Activated CD8-positive, alpha-beta memory T cell treated with anti-CD3 and anti-CD28 coated beads for 24 hours (primary cell): ENCODE measurements at places on chromosomes 12 and 14.
A peak's percentile ranks its signal among the peaks of the same experiment; 100 is the strongest.

GRCh38 chr12:6730169-6730568, 6.3 kb downstream of the COPS7A start:
- DNase-seq = no peak

DNA sequence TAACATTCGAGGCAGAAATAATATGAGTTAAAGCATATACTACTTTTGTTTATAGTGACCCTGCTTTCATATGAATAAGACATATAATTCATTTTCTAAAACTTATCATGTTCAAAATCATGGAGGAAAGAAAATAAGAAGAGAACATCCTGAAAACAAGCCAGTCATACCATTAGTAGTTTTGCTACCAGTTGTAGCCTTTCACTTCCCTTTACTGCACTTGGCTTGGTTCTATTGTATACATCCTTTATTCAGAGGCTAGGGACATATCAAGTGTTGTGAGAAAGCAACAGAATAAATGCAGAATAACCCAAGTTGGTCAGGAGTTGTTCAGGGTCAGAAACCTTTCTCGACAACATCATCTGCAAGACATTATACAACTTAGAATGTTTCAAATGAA, 598.7 kb downstream of the SOX5 start:
- no peak for DNase-seq

DNA sequence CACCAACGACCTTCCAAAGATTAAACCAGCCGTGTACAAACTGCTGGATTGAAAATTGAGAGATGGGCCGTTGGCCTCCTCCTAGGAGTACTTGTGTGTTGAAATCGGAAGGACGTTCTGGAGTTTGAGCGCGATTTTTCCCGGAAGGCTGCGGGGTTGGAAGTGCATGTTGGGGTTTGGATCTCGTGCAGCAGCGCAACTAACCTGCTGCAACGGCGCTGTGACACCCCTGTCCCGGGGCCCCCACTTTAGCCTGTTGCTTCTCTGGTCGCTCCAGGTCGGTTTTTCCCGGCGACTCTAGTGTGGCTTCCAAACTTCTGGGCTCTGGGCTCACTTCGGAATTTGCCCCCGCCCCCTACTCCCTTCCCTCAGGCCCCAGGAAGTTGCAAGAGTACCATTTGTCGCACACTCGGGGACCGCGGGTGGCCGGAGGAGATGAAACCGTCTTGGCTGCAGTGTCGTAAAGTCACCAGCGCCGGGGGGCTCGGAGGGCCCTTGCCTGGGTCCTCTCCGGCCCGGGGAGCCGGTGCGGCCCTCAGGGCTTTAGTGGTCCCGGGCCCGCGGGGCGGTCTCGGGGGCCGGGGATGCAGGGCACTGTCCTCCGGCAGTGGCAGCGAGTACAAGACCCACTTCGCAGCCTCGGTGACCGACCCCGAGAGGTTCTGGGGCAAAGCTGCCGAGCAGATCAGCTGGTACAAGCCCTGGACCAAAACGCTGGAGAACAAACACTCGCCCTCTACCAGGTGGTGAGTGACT, at the start of gene ACSS3:
TSS of gene ACSS3 (plus strand) at position 394 of the 756 bp plus-strand sequence. CDS start at position 436, 42 bp downstream.
- DNase-seq = no peak

DNA sequence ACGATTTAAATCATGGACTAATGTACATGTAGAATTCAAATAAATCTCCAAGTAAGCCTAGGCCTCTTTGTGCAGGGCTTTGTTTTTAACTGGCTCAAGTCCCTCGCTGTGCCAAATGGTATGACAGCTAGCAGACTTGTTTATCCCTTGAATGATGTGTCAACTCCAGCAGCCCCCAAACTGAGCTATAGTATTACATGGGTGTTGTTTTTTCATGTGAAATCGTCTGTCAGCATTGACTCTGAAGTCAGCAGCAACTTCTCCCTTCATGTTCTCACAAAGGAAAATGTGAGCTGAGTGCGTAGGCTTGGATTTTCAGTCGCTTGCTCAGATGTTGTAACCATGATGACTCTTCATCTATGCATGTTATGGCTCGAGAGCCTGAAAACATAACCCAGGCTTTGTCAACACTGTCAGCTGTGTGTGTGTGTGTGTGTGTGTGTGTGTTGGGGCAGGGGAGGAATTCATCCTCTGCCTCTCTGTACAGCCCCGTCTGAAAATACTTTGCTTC, 73.3 kb downstream of the PTHLH start:
- no peak for DNase-seq

- no peak for DNase-seq
These were observed 22.3 kb downstream of the ATG14 start for GRCh38 chr14:55389330-55389729.

GRCh38 chr12:130592641-130593040, 123.5 kb downstream of the RIMBP2 start:
- no peak for DNase-seq

DNA sequence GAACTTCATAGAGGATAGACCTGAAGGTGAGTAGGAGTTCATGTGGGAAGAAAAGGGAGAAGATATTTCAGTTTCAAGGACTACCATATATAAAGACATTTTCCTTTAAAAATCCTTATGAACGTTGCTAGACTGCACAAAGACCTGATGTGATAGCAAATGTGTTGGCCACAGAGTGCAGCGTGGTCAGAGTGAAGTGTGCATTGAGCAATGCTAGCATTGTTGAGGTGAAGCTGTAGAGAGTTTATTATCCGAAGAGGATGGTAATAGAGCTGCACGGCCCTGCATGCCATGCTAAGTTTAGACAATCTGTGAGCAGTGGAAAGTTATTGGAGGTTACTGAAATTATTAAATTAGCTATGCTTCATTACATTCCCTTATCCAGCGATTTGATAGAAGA, 413.0 kb downstream of the CCDC91 start:
- DNase-seq = no peak

DNA sequence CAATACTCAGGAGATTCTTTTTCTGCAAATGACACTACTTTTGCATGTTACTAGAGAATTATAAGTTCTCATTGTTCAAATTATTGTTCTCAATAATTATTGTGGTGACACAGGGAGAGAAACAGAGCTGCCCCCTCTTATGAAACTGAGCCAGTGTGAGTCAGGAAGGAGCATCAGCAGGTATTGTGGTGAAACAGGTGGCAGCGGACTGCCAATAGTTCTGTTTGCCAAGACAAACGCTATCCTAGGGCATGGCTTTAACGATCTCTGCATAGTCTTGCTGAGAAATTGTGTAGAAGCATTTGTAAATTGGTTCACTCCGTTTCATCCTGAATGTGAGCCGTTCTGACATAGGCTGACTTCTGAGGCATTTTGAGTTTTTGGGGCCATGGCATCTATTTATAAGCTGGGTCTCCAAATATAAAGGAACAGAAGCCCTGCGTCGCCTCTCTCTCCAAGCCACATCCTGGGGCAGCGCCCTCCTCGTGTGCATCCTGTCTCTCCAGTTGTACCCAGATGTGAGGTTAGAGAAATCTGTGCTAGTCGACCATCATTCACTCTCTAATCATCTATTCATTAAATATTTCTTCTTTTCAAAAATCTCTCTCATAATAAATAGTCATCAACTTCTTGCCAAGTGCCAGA, 15.8 kb upstream of the PPP4R4 start:
- no peak for DNase-seq

GRCh38 chr14:51095854-51096823, 1.2 kb upstream of the TRIM9 start:
- no peak for DNase-seq

DNA sequence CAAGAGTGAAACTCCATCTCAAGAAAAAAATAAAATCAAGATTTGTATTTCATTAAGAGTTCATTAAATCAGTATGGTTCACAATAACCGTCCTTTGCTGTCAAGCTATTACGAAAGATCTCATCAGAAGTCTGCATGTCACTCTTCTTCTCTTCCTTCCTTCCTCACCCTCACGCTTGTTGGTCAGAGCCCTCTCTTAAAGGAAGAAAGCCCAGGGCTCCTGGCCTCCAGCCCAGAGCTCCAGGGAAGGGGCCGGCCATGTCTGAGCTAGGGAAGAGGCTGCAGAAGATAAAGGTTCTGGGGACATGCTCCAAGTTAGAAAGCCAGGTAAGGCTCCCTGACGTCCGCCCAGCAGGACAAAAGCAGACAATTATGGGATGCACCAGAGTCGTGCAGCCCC, 43.1 kb upstream of the DLK1 start:
- DNase-seq = no peak

GRCh38 chr14:54781961-54782750, 120.5 kb downstream of the GCH1 start:
- no peak for DNase-seq

DNA sequence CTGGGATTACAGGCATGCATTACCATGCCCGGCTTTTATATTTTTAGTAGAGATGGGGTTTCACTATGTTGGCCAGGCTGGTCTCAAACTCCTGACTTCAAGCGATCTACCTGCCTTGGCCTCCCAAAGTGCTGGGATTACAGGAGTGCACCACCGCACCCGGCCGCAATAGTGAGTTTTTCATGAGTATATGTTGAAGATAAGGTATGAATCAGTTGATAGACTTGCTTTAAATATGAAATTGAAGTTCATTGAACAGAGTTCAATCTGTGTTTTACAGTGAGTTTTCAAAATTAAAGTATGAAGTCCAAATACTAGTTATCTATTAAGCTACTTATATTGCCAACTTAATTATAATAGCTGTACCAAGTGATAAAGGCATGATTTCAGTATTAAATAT, 35.1 kb downstream of the SNAPC1 start:
- no peak for DNase-seq

DNA sequence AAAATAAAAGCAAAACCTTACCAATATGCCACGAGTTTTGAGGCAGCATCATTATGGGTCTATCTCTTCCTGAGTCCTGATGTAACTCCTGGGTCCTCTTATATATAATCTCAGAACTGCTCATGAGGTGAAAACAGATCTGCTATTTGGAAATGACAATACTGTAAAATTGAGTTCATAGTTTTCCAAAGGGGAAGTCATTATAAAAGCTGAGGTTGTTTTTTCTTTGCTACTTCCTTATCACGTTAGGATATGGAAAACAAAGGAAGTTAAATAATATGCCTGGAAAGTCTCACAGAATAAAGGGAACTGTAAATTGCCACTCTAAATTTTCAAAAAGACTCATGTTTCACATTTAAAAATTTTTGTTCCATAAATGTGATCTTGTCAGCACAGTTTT, at the start of gene CD163L1:
TSS of gene CD163L1 (minus strand) at position 78 of the 400 bp plus-strand sequence. CDS start at position 52, 26 bp downstream.
- DNase-seq = no peak

- no peak for DNase-seq
These were observed 53.3 kb downstream of the TMTC1 start for GRCh38 chr12:29730481-29730880.

GRCh38 chr12:77392467-77393088, 327.2 kb upstream of the E2F7 start:
- DNase-seq = no peak

GRCh38 chr14:100471441-100472093, 115.7 kb downstream of the BEGAIN start:
- DNase-seq = no peak

- peak; percentile 67 for DNase-seq
These were observed 12.4 kb downstream of the IL22 start for GRCh38 chr12:68240975-68241374.

DNA sequence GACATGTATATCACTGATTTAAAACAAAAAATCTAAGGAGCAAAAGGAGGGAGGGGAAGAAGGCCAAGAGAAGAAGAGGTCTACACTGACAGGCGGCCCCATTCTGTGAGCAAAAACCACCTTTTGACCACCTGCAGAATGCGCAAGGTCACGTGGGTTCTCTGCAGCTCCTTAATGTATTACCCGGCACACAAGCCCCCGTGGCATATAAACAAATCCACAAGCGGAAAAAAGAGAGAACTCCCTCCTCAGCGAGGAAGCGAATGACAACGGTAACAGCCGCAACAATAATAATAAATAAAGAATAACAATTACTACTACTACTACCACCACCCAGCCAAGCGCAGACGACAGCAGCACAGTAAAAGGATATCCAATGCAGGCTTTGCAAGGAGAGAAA, 1.3 kb downstream of the KSR2 start:
- DNase-seq = no peak

GRCh38 chr12:55925870-55926737, 1.6 kb downstream of the PYM1 start:
- DNase-seq = no peak

DNA sequence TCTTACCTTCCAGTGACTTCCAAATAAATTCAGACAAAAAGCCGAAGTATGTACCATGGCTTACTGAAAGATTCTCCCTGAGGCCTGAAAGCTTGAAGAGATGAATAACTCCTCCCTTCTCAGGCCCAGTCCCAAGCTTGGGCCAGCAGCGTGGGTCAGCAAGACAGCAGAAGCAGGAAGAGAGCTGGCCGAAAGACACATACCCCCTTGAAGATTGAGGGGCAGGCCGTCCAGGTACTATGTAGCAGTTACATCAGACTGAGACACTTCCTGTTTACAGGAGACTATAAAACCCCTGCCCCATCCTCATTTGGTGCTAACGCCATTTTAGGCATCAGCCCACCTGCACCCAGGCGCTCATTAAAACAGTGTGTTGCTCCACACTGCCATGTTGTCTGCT, 15.0 kb downstream of the NDUFA12 start:
- DNase-seq = no peak

DNA sequence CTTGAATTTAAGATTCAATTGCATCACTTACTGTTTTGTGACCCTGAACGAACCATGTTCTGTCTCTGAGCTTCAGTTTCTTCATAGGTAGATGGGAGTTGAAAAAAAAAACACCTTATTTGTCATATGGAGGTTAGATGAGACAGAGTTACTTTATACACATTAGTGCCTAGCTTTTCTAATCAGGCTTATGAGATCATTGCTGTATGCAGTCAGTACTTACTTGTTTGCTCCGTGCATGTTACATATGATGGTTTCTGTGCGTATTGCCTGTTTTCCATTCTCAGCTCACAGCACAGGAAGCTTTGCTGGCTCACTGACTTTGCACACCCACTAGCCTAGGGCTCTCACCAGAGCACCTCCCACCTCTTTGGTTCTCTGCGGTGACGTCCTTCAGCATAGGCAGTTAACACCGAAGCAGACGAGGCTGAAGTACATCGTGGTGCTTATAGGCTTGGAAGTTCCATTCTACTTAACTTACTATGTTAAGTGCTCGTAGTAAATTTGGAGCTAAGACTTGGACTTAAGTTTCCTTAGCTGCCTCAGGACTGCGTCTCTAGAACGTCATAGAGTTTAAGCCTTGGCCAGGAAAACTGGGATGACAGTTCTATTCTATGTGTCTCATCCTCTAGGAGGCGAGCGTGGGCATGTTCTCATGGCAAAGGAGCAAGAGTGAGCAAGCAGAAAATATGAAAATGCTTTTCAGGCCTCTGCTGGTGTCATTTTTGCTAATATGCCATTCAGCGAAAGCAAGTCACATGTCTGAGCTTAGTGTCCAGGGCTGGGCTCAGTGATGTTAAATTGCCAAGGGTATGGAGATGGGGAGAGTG, 57.3 kb downstream of the NRXN3 start:
- DNase-seq = no peak

GRCh38 chr12:8876887-8877286, 37.4 kb upstream of the PHC1 start:
- DNase-seq = no peak

DNA sequence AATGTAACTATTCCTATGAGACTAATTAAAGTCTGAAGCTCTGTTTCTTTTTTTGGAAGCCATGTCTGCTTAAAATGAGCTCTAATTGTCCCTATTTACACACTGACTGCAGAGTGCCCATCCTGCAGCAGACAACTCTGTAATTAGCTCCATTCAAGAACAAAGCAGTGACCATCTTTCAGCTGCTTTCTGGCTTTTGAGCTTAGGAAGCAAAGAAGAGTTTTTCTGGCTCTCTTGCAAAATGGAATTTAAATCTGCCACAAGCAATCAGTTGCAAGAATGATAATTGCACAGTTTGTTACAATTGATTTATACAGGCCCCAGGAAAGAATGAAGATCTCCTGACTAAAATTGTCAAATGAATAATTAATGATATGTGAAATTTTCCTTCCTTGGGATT, 83.4 kb downstream of the GAS2L3 start:
- no peak for DNase-seq
